NCI-H187 treated with DMSO at 0.1 percent for 48 hours (cell line): ENCODE measurements at places on chromosomes 16 and 17.

DNA sequence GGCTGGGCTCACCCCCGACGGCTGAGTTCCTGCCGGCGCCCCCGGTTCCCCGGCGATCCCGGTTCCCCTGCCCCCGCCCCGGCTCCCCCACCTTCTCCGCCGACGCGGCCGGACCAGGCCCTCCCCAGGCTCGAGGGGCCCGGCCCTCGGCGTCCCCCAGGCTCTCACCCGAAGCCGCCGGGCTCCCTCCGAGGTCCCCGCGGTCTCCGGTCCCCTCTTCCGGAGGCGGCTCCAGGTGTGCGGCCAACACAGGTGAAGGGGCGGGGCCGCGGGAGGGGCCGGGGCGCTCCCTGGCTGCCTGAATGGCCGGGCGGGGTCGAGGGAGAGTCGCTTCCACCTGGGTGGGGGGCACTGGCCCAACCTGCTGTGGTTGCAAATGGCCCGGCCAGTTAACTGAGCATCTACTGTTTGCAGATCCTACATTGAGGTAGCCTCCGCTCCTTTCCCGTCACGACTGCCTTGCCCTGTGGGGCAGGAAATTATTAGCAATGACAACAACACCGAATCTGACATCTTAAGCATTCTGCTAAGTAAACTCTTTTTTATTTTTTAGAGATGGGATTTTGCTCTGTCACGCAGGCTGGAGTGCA is at the start of gene BICDL2:
Gene BICDL2 (minus strand): TSS at position 219 of the 590 bp plus-strand sequence. CDS start 1,448 bp downstream, outside the sequence.
- no peak for DNase-seq

DNA sequence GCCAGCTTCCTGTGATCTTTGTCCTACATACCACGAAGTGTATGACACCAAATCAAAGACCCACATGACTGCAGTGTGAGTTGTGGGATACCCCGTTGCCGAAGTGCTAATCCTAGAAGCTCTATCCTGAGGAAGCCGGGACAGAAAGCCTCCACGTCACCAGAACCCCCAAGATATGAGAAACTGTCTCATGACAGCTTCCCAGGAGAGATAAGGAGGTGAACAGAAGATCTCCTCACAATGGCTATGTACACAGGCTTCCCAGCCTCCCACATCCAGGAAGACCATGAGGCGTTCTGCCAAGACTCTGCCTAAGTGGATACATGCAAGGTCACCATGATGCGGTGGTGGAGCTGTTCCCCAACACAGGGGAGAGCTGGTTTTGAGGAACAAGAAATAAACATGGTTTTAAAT is 37.1 kb downstream of the TRIM25 start:
- no peak for DNase-seq

GRCh38 chr17:65987988-65988387 is 203.9 kb downstream of the CEP112 start:
- DNase-seq = no peak

- no peak for DNase-seq
Measured at GRCh38 chr17:78818932-78819331, 21.7 kb downstream of the USP36 start.

DNA sequence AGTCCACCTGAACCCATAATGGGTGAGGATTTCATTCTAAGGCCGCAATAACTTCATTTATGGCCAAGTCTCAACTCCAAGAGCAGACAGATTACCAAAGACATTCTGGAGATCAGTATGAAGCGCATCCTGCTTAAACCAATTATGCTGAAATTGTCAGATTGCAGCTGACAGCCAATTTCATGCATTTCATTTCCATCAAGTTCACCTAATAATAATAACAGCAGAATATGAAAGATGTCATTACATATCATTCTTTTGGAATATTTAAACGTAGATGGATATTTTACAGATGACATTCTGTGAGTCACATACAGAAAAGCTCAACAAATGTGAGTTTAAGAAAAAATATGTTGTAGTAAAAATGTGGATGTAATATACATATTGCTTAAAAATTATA is 54.9 kb upstream of the NACA2 start:
- no peak for DNase-seq

DNA sequence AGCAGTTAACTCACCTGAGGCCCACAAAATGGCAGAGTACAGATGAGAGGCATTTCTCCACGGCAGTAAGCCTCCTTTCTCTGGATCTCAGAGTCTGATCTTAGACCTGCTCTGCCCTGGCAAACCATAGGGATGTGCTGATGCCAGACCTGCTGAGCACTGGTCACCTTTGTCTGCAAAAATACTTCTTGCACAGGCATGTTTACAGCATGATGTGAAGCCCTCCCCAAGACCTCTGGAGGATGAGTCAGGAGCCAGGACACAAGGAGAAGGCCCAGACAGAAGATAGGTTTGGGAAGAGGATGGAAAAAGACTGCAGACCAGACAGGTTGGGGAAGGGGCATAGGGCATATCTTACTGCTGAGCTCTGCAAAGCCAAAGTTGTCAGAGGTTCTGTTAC is 426.6 kb downstream of the PMP22 start:
- DNase-seq = no peak

- no peak for DNase-seq
Measured at GRCh38 chr17:3316836-3317235, 18.7 kb upstream of the OR3A1 start.

DNA sequence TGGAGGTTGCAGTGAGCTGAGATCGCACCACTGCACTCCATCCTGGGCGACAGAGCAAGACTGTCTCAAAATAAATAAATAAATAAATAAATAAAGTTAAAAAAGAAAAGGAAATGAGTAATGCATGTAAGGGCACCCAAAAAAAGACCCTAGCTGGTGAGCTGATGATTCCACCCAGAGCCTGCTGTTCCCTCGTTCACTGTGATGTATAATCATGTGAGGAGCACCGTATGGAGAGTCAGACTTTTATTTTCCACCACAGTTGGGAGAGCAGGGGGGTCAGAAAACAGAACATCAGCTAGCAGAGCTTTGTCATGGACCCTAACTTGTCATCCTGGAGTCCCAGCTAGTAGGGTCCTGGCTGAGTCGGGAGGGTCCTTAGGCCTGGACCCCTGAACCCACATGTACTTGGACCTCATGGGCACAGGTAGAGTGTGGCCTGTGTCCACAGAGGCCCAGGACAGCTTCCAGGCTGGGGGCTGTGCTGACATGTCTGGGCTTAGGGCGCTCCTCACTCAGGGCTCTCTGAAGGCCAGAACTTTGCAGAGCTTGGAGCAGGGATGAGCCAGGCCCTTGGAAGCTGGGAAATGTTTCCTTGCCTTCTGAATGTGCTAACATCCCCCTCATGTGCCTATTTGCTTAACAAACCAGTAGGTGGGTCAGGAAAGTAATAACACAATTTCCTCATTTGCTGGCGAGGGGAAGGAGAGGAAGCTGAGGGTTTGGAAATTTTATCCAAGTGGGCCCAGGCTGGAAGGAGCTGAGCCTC is 18.8 kb upstream of the LASP1NB start:
- DNase-seq = no peak

- DNase-seq = no peak
Measured at GRCh38 chr17:72719206-72719577, 373.3 kb downstream of the SLC39A11 start.

- DNase-seq = no peak
Measured at GRCh38 chr16:29126616-29127015, 141.8 kb downstream of the LAT start.

GRCh38 chr16:5854027-5854426 is 756.4 kb upstream of the EEF2KMT start:
- DNase-seq = no peak

- no peak for DNase-seq
Measured at GRCh38 chr17:32634167-32634566, 147.4 kb downstream of the CDK5R1 start.

DNA sequence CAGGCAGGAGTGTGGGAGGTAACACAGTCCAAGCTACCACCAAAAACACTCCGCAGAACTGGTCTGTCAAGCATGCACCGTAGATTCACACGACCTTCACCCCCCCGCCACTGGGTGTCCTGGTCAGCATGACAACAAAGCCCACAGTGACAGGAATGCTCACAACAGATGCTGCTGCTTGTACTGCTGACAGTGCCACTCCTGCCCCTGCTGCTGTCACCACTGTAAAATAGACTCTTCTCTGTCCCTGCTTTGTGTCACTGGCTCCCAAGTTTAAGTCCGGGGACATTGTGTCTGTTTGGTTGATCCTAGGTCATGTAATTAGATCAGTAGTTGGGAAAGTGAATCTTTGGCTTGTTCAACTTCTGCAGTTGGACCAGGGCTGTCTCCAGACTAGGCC is 7.0 kb upstream of the ODF4 start:
- DNase-seq = no peak

DNA sequence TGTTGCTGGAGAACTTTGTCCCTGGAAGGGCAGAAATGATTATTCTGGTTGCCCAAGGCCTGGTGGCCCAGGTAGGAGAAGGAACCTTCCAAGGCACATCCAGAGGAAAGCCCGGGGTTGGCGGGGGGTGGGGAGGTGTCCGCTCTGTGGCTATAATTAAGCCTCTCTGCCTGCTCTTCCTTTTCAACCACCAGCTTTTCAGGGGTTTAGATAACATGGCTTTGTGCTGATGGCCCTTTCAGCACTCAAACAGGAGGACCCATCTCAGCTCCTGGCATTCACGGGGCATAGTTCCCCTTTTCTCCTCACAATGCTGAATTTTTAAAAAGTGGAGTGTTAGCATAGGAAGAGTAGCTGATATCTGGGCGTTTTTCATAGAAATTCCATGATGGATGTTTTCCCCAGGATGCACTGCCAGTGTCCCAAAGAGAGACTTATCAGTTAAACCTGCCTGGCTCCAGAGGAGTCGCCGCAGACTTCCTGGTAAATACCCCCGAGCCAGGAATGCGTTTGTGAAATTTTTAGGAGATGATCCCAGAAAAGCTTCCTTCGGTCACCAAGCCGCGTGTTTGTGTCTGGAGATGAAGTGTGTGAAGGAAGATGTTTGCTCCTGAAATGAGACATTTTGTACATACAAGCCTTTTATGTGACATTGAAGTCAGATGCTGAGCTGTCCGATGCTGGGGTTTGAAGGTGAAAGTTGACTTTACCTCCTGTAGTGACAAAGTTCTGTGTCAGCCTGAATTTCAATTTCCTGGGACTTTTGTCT is 188.5 kb downstream of the MSI2 start:
- DNase-seq = no peak

- no peak for DNase-seq
Measured at GRCh38 chr16:81350306-81350615, 35.5 kb downstream of the GAN start.

DNA sequence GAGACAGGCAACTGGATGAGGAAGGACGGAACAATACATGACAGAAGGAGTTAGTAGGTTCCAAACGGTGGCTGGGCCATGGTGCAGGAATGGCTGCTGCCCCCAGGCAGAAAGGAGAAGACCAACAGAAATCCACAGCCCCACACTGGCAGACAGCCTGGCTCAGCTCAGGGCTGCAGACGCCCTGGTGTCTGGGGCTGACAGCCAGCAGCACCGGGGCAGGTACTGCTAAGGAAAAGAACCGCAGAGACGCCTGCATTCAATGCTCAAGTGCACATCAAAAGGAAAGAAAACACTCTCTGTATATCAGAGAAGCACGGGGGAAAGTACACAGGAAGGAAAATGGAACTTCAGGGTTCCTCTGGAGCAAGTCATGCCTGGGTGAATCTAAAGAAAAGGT is 53.4 kb downstream of the GAS7 start:
- no peak for DNase-seq

DNA sequence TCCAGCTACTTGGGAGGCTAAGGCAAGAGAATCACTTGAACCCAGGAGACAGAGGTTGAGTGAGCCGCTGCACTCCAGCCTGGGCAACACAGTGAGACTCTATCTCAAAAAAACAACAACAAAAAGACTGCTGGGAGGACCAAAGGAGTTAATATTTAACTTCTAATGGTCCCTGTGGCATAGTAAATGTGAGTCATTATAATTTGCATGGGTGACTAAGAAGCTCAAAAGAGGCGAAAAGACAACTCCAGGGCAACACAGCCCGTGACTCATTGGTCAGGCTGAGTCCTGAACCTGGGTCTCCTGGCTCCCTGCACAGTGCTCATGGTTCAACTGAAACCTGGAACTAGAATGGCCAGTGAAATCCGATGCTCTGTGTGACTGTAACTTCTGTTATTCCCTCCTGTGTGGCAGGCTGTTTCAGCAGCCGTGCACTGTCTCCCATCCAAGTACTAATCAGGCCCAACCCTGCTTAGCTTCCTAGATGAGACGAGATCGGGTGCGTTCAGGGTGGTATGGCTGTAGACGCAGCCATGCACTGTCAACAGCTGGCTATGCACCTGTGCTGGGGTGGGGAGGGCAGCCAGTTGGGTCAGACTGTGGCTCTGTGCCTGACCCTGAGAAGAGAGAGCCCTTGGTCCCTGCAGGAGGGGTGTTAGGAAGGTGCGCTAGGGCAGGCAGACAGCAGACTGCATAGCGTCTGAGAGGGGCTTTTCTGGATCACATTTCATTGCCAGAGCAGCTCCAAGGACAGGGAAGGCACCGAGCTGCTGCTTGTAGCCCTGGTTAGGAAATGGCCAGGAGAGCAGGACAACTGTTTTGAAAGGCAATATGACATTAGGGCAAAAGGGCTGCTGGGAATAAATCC is 14.5 kb upstream of the GPRC5C start:
- no peak for DNase-seq

DNA sequence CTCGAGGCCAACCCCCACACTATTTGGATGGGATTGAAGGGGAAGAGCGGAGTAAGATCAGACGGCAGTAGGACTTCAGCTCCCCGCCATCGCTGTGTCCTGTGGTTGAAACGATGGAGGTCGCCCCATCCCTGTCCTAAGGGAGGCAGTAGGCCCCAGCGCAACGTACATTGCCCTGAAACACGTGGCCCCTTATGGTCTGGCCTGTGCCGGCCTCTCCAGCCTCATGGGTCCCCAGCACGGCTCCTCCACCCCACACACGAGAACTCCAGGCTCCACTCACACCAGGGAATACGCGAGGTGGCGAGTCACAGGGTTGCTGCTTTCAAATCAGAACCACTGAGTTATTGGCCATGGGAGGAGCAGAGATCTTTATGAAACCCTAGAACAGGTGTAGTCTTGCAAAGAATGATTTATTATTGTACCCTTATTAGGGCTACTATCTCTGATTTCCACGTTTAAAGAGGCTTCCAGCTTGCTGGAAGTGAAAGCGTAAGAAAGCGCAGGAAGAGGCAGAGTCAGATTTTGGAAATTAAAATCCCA is 669 bp upstream of the DCTPP1 start:
- no peak for DNase-seq

DNA sequence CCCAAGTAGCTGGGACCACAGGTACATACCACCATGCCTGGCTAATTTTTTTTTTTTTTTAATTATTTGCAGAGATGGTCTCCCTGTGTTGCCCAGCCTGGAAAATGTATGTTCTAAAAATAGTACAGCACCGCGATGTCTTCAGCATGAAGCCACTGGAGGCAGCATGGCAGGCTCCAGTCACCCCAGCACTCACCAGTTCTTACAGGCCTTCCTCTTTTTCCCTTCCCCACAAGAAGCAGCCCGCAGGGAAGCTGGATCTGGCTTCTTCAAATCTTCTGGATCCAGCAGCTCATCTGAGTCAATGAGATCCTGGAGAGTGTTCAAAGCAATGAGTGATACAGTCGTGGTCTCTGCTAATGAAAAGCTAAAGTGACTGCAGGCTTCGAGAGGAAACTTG is 16.2 kb downstream of the CIAPIN1 start:
- no peak for DNase-seq

DNA sequence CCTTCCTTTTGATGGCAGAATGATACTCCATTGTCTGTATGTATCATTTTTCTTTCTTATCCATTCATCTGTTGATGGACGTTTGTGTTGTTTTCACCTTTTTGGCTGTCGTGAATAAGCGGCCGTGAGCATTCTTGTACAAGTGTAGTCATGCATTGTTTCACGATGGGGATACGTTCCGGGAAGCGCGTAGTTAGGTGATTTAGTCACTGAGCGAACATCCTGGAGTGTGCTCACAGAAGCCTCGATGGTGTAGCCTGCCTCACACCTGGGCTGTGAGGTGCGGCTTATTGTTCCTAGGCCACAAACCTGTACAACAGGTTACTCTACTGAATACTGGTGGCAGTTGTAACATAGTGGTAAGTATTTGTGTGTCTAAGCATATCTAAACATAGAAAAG is 136.5 kb downstream of the CMIP start:
- DNase-seq = no peak
